ENCODE measurements at places on chromosomes 1 and 21.

DNA sequence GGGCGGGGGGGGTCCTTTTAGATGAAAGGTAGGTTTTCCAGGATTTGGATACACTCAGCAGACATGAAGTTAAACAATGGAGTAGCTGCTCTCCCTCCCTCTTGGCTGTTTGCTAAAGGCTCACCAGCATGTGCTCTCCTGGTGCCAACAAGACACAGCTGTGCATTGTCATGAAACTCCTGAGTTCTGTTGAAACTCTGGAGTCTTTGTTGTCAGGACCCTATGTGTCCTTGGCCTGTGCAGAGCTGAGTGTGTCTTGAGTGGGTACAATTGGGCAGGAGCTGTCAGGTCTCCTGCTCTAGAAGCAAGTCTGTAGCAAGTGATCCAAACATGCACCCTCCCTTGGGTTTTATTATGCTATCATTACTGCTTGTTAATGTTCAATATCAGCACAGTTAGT is 12.7 kb downstream of the TBX19 start:
- DNase-seq: no peak

DNA sequence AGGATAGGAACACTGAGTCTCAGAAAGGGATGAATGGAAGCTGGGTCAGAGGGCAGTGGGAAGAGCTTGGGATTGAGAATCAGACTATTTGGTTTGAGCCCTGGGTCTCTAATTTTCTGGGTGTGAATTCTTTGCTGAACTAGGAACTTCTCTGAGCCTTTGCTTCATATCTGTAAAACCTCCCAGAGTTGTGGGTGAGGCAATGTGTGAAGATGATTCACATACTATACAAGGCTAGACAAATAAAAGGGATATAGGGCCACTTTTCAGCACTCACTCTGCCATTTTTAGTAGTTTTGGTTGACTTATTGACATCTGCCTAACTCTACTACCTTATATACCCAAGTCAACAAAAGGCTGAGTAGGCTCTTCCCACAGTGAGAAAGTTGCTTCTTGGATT is 77.7 kb upstream of the JUN start:
- DNase-seq: no peak

- DNase-seq: no peak
Observed at GRCh38 chr1:183652547-183653461, at the start of gene APOBEC4. APOBEC4 (minus strand) TSS chr1:183653316; CDS start chr1:183648781, 4,535 bp downstream.

DNA sequence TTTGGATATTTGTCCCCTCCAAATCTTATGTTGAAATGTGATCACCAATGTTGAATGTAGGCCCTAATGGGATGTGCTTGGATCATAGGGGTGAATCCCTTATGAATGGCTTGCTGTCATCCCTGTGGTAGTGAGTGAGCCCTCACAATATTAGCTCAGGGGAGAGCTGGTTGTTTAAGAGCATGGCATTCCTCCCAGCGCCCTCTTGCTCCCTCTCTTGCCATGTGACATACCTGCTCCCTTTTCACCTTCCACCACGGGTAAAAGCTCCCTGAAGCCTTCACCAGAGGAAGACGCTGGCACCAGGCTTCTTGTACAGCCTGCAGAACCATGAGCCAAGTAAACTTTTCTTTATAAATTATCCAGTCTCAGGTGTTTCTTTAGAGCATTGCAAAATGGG is 305.6 kb downstream of the KCTD3 start:
- no peak for DNase-seq

DNA sequence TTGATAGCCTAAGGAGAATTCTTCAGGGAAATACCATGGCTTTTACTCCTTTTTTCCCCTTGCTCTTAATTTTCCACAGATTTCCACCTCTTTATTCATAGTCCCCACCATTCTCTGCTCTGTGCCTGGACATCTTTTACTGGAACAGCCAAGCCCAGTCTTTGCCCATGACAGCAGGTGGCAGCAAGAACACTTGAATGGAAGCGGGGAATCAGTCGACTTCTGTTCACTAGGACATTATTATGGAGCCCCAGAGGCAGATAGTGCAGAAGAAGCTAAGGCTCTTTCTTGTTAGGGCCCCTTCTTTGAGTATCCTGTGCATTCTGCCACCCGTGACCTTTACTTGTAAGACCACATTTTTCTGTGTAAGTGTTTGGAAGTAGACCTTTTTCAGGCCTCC is 6.3 kb downstream of the OR14I1 start:
- DNase-seq: no peak

DNA sequence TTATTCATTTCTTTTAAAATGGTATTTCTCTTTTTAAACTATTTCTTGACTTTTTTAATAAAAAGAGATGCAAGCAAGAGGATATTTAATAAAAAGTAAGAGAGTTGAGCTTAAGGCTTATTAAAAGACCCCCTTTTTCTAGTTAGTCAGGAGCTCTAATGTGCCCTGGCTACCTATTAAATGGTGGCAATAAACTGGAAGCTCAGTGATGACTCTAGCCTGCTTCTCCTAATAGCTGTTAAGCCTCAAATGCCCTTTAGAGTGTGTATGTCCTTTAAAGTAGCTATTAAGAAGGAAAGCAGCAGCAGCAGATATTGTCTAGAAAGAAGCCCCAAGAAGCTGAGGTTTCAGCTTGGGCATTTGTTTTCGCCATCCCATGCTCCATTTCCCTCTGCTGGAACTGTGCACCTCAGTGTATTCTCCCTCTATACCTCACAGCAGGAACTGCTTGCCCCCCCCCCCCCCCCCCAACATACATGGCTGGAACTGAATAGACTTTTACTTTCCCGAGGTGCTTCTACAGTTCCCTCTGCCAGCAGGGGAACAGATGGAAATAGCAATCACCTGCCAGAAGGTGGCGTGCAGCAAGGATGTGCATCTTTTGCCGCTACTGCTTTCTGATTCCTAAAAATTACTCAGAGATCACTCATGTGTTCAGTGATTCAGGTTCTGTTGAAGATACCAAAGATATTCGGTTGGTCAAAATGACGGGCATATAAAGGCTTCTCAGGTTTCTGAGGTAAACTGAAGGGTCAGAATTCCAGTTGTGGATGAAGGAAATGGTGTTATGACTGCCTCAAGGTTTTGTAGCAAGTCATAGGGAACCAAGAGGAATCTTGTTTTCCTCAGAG is 2.5 kb downstream of the RGS4 start:
- no peak for DNase-seq

DNA sequence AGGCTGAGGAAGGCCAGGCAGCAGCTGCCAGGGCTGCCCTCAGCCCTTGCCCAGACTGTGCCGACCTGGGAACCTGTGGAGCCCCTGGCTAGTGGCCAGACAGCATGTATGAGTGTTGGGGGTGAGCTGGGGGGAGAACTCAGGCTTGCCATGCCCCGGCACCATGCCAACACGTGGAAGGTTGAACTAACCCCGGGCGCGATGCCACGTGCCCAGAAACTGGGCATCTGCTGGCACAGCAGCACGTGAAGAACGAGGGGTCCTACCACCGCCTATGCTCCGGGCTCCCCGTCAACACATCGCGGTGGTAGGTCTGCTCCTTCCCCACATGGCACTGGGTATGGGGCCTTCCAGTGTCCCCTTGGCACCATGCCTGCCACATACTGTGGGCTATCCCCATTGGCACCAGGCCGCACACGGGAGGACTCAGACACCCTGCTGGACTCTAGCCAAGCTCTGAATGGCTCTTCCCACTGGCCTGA is 68.7 kb downstream of the CASZ1 start:
- DNase-seq: no peak

DNA sequence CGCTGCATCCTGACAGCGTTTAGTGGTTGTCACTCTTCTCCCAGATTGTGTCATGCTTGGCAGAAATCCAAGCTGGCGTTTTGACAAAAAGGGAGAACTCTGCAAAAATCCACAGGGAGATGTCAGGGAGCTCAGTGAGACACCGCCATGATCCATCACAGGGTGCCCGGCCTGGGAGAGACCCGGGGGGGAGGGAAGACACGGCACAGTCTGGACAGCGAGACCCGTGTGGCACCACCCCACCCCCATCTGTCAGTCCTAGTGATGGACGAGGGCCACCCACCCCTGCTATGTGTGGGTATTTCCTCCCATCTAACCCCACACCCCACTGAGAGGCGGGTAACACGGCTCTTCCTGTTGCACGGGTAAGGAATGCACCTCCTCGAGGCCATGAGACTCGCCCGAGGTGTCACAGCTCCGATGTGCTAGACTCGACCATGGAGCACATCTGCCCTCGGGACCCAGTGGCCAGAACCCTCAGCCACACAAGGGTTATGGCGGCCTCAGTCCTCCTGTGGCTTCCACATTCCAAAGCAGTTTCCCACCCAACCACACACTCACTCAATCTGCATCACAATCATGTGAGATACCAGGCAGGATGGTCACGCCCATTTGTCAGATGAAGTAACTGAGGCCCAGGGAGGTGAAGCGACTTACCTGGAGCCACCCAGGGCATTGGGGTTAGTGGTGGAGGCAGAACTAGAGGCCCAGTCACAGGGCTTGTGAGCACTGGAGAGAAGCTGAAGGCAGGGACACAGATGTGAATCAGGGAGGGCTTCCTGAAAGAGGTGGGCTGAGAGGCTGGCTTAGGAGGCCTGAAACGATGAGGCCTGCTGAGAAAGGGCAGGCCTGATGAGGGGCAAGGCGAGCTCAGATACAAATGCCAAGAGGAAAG is 688.5 kb downstream of the MATN1 start:
- no peak for DNase-seq

- DNase-seq: no peak
Observed at GRCh38 chr1:218538341-218538740, 193.2 kb downstream of the TGFB2 start.

GRCh38 chr21:43343095-43343991 is 83.6 kb downstream of the SIK1 start:
- no peak for DNase-seq

- no peak for DNase-seq
Observed at GRCh38 chr21:32888971-32889370, 117.4 kb upstream of the PAXBP1 start.

GRCh38 chr1:197976368-197976767 is 59.2 kb downstream of the LHX9 start:
- DNase-seq: no peak

GRCh38 chr1:49208712-49209111 is 432.0 kb upstream of the BEND5 start:
- DNase-seq: no peak

- no peak for DNase-seq
Observed at GRCh38 chr1:61084491-61085031, 2.2 kb downstream of the NFIA start.

- no peak for DNase-seq
Observed at GRCh38 chr1:87314091-87314490, 14.6 kb upstream of the LMO4 start.

DNA sequence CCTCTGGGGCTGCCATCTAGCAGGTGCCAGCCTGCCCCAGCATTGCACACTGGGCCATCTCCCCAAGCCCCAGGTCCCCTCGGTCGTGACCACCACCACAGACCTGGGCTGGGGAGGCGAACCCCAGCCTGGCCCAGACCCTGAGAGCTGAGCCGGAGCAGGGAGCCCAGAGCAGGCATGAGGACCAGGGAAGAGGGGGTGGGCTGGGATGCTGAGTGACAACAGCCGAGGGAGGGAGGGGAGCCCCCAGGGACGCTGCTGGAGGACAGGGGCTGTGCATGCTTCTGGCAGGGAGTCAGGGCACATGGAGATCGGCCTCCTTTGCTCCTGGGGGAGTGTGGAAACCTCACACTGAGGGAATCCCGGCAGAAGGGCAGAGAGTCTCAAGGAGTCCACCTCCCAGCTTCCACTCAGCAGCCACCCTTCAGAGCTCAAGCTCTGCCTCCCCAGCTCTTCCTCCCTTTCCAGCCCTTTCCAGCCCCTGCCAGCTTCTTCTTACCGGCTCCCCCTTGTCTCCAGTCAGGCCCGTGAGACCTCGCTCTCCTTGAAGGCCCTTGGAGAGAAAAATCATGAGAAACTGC is 23.7 kb upstream of the PEF1 start:
- DNase-seq: no peak

DNA sequence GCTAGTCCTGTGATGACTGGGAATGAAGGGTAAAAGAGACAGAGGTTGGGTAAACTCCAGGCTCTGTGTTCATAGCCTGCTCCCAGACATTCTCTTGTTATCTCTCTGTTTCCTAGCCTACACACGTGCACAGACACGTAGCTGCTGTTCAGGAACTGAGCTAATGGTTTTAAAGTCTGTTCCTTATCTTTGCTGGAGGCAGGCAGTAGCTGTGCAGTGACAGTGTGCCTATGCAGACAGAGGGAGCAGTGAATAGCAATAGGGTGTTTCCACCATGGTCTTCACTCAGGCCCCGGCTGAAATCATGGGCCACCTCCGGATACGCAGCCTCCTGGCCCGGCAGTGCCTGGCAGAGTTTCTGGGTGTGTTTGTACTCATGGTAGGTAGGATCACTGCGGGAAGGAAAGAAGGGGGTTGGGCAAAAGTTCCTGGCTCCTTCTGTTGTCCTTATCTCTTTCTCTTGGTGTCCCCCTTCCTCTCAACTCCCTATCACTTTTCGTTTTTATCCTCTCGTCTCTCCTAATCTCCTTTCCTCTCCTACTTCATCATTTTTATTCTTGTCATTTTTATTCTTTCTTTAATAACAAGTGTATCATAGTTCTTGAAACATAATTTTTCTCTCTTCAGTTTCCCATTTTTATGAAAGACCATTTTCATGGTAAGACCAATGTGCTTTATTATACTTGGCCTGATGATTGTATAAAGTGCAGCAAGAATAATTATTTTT is at the start of gene AQP10:
AQP10 (plus strand) TSS at position 212 of the 727 bp plus-strand sequence; CDS start at position 275, 63 bp downstream.
- no peak for DNase-seq

DNA sequence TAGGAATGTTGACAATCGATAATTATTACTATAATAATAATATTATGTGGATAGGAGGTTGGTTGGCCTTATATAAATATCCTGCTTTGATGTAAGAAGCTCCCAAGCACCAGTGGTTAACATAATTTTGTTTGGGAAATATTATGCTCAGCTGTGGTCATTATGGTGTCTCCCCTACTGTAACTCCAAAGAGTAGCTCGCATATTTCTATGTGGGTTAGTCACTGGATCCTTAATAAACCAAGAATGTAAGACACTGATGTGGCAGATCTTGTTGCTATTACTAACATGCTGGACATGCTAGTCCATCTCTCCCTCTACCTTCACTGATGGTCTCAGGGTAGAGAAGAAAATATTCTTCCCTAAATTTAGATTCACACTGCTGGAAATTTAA is 79.2 kb upstream of the RALGPS2 start:
- DNase-seq: no peak
